ENCODE measurements at places on chromosomes 1 and 21.

DNA sequence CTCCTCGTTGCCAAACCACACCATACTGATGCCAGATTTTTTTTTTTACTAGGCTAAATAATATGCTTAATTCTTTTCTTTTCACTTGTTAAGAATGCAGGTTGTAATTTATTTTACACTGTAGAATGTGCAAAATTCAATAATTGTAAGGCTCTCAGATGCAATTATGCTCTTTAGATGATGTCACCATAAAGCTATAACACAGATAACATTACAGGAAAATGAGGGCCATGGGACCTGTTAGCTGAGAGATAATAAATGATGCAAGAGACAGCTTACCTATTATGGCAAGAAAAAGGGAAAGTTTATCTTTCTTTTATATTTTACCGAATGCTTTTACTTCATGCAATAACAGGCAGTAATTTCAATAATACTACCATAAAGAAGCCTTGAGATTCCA is 35.4 kb downstream of the CHRM3 start:
- DNase-seq = no peak

DNA sequence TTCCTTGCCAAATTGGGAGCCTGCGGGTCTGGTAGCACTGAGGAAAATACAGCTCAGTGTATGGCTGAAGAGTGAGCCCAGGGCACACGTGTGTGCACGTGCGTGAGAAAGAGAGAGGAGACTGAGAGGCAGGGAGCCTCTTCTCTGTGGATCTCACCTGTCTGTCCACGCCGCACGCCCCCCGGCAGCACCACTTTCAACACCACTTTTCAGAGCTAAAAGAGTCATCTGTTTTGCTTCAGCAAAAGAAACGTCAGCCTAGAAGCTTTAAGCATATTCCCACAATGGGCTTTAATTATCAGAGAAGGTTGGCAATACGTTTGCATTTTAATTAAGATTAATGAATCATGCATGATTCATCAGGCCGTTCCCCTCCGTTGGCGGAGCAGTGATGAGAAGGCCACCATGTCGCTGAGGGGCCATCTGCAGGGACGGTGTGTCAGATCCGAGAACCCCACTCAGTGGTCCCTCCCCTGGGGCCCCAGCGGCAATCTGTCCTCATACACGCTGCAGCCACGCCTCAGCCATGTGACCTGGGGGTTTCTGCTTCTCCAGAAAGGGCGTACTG is 56.8 kb downstream of the SIK1 start:
- peak; percentile 29 for DNase-seq

GRCh38 chr1:93758842-93759515 is 77.3 kb upstream of the BCAR3 start:
- DNase-seq = peak; percentile 92

- peak; percentile 53 for DNase-seq
Observed at GRCh38 chr1:44594871-44595735, 79.2 kb downstream of the TMEM53 start.

- no peak for DNase-seq
Observed at GRCh38 chr1:192632641-192633532, 3.1 kb upstream of the RGS13 start.

DNA sequence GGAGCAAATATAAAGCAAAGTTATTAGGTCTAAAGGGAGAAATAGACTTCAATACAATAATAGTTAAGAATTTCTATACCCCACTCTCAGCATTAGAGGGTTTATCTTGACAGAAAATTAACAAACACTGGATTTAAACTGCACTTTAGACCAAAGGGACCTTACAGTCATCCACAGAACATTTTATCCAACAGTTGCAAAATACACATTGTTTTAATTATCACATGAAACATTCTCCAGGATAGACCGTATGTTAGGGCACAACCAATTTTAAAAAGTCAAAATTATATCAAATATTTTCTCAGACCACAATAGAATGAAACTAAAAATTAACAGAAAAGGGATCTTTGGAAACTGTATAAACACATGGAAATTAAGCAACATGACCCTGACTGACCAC is 384.5 kb upstream of the C1orf87 start:
- DNase-seq = peak; percentile 3

DNA sequence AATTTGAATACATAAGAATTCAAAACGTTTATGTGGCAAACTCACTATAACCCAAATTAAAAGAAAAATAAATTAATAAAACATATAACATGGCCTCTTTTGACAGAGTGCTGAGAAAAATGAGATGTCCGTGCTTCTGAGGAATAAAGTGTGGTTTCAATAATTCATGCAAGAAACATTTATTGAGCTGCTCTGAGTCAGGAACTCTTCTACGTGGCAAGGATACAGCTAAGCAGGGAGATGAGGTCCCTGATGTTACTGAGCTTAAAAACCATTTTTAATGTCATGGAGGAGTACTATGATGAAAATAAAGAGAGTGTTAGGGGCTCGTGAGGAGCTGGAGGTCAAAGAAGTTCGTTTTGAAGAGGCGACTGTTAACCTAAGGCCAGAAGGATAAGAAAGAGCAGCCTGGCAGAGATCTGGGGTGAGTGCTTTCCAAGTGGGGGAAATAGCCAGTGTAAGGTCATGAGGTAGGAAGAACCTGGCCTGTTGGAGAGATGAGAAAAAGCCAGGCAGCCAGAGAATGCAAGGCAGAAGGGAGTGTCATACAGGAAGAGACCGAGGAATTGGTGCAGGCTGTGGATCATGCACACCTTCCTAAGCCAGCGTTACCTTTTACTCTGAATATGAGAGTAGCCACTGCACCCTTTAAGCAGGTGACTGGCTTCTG is 182.2 kb upstream of the DUSP10 start:
- DNase-seq = no peak

GRCh38 chr1:55593298-55593697 is 378.1 kb upstream of the USP24 start:
- DNase-seq = no peak

- DNase-seq = peak; percentile 81
Observed at GRCh38 chr1:163307479-163308171, 14.1 kb upstream of the NUF2 start.

DNA sequence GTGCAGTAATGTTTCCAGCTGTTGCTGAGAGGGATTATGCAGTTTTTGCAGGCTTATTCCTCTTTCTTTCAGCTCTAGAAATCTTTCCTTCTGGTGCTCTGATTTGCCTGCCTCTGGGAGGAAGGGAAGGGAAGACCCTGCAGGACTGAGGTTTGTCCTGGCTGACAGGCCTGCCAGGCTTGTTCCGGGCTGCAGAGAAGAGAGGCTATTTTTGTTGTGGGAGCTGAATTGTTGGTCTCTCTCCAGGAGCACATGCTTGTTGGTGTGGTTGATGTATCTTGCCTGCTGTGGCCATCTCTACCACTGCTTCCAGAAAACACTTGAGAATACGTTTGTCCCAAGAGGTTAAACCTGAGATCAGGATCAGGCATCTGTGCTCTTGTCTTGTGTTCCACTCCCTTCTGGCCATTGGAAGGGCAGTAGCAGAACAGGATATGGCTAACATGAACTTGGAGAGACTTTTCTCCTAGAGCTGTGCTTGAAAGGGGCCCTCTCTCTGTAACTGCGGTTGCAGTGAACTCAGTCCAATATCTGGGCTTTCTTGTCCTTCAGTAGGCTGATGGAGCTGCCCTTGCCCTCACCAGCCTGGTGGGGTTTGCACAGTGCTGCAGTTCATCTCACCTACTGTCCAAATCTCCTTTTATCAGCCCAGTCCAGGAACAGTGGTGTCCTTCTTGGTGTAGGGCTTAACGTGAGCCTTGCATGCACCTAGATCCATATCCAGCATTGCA is 21.5 kb upstream of the SLC25A34 start:
- peak; percentile 83 for DNase-seq

Data from fibroblast of the aortic adventitia (primary cell).